Muscle of leg (tissue), 16 donors: ENCODE measurements at places on chromosomes 2 and 18. TPM values are rescaled to one million over a fixed set of nuclear protein-coding genes. Genes with fewer than 3 reads are reported as not detected.

Gene UGT1A3
- not detected for total RNA-seq

Gene SLC35F6
- 8.9 TPM for total RNA-seq

DNA sequence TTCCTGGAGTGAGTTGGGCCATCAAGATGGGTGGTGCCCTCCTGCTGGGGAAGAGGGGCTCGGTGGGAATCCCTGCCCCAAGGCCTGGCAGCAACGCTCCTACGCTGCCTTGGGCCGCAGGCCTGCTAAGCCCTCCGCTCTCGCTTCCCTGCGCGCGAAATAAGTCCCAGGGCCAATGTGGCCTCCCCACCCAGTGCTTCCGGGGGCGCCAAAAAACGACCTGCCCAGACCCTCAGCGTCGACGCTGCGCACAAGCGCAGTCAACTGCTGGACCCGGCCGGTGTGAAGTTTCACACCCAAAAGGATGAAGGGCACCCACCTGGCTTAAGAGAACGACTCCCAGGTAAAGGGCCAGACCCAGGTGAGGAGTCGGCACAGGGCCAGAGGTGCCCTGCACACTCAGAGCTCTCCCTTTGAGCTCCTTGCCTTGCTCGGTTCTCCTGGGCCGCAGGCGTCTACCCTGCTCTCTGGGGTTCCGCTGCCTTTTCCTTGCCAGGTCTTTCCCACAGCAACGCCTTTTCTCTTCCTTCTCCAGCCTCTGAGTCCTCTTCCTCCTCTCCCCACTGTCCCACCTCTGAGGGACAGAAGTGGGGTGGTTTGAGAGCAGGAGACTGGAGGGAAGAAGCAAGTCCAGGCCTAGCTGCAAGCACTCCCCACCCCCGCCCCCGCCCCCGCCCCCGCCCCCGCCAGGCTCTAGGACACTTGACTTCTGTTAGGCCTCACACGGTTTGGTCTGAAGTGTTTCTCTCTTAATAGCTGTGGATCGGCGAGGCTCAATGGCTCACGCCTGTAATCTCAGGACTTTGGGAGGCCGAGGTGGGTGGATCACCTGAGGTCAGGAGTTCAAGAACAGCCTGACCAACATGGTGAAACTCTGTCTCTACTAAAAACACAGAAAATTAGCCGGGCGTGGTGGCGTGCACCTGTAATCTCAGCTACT lies at the start of gene DNAJC5G:
Gene DNAJC5G (plus strand): TSS at position 223 of the 940 bp plus-strand sequence. CDS start 1,296 bp downstream, outside the sequence.
- DNase-seq, result no peak

- no peak for DNase-seq
Observed at GRCh38 chr2:11805024-11805423, 58.6 kb downstream of the LPIN1 start.

DNA sequence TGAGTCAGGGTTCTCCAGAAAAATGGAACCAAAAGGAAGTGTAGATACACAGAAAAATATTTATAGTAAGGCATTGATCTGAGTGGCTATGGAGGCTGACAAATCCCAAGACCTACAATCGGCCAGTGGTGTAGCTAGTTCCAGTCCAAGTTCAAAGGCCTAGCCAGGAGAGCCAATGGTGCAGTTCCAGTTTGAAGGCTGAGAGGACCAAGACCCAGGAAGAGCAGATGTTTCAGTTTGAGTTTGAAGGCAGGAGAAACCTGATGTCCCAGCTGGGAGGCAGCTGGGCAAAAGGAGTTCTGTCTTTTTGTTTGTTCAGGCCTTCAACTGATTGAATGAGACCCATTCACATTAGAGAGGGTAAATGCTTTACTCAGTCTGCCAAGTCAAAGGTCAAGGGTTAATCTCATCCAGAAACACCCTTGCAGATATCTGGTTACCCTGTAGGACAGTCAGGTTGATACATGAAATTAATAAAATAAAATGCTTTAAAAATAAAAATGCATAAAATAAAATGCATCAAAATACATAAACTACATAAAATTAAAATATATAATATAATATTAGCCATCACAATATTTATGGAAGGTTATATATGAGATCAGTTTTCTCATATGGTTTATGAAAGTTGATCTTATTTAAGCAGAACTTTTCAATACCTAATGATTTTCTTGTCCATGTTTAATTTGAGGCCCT lies 38.7 kb downstream of the KCNE4 start:
- no peak for DNase-seq

- peak; percentile 85 for DNase-seq
Observed at GRCh38 chr18:7272311-7273049, 41.6 kb downstream of the LRRC30 start.

Gene CHRNA1
- 94.9 TPM for total RNA-seq

Gene MC5R
- total RNA-seq, result 2.9 TPM

DNA sequence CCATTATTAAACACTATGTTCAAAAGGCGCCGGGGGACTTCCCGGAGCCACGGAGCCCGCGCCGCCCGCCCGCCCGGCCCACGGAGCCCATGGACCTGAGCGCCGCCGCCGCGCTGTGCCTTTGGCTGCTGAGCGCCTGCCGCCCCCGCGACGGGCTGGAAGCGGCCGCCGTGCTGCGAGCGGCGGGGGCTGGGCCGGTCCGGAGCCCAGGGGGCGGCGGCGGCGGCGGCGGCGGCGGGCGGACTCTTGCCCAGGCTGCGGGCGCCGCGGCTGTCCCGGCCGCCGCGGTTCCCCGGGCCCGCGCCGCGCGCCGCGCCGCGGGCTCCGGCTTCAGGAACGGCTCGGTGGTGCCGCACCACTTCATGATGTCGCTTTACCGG lies 197 bp downstream of the GDF7 start:
- DNase-seq, result no peak

DNA sequence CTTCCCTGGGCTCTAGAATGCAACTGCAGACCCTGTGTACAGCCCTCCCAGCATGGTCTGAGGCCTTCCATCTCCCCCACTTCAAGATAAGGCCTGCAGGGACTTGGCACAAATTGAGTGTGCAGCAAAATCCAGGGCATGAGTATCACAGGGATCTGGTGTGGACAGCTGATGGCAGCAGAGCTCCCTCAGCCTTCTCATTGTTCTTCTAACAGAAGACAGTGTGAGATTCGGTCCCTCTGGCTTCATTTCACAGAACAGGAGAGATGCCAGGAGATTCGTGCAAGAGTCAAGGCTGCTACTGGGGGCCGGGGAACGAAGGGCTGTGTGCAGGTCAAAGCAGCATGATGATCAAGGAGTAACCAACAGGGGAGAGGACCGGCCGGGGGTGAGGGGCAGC lies 85.8 kb downstream of the UXS1 start:
- DNase-seq, result peak; percentile 43

DNA sequence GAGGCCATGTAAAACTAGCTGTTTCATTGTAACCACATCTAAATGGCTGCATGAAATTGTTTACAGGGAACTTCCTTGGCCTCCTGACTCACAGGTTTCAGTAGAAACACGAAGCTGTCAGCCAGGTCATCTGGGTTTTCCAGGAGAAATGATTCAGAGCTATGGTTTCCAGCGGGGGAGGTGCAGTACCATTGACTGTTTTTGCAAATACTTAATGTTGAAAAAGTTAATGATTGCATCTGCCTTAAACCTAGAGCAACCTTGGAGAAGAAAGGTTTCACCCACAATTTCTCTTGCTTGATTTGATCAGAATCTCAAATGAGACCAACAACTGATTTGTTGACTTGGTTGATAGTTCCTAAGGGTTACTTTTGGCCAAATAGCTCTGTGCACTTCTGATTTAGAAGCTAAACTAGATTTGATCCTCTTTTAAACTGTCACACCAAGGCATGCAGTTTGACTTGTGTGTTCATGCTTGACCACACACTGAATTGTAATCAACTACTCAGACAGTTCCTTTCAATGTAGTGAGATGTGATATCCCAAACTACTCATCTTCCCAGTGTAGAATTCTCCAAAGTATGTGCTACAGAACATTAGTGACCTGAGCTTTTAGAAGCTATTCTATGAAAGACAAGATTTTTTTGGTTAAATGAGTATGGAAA lies 193.5 kb upstream of the CHST9 start:
- no peak for DNase-seq

Gene CDH19
- total RNA-seq, result 2.3 TPM

DNA sequence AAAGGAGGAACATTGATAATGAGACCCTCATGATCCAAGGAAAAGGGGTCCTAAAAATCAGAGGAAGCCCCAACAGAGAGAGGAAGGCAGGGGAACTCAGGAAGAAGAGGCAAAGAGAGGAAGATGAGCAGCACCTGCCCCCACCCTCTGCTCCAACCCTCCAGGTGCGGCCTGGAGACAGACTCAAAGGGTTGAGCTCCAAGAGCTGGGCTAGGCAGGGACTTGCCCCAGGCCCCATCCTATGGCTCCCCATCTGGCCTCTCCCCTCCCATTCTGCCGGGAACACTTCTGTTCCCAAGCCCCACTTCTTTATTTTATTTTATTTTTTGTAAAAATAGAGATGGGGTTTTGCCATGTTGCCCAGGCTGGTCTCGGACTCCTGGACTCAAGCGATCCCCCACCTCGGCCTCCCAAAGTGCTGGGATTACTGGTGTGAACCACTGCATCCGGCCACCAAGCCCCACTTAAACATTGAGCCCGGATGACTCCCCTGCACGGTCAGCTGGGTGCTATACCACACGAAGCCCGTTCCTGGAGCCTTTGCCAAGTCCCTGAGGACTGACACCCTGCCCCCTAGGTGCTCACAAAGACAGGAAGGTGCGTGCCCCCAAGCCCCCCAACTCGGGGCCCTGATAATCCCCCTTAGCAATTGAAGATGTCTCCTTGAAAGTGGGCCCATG lies 3.8 kb upstream of the GPR55 start:
- DNase-seq, result no peak

DNA sequence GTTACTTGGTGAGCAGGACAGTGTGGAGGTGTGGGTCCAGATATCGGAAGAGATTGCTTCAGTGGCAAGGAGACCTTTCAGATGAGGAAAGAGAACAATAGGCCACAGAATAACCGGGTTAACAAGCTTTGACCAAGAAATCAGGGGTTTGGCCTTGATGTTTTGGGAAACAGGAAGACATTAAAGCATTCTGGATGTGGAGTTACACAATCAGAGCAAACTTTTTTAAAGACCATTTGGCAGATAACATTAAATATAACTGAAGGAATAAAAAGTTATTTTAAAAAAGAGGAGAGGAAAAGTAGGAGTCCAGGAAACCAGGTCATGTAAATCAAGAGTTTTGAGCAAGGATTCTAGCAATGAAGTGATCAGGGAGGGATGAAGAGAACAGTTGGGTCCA lies 35.7 kb downstream of the TNFRSF11A start:
- DNase-seq, result no peak

GRCh38 chr2:156702541-156702940 lies 266.4 kb downstream of the GPD2 start:
- DNase-seq, result peak; percentile 1

DNA sequence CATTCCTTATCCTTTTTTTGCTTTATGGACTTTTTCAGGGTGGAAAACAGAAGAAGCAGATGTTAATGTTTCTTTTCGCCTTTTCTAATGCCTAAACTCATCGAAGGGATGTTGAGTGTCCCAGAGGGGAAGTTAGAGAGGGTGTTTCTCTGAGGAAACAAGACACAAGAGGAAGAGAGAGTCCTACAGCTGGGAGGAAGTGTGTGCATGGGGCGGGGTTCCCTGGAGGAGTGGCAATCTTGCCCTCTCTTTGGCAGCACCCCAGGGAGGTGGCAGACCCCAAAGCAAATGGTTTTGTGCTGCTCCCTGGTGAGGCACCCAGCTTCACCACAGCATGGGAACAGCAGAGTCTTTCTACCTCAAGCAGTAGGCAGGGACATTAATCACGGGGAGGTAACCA lies 377.6 kb downstream of the RND3 start:
- peak; percentile 37 for DNase-seq

Gene C2orf66
- total RNA-seq, result 0.04 TPM

- DNase-seq, result no peak
Observed at GRCh38 chr2:157726946-157727345, 98.3 kb upstream of the ACVR1C start.

- DNase-seq, result no peak
Observed at GRCh38 chr2:212032536-212033219, 505.9 kb downstream of the ERBB4 start.

DNA sequence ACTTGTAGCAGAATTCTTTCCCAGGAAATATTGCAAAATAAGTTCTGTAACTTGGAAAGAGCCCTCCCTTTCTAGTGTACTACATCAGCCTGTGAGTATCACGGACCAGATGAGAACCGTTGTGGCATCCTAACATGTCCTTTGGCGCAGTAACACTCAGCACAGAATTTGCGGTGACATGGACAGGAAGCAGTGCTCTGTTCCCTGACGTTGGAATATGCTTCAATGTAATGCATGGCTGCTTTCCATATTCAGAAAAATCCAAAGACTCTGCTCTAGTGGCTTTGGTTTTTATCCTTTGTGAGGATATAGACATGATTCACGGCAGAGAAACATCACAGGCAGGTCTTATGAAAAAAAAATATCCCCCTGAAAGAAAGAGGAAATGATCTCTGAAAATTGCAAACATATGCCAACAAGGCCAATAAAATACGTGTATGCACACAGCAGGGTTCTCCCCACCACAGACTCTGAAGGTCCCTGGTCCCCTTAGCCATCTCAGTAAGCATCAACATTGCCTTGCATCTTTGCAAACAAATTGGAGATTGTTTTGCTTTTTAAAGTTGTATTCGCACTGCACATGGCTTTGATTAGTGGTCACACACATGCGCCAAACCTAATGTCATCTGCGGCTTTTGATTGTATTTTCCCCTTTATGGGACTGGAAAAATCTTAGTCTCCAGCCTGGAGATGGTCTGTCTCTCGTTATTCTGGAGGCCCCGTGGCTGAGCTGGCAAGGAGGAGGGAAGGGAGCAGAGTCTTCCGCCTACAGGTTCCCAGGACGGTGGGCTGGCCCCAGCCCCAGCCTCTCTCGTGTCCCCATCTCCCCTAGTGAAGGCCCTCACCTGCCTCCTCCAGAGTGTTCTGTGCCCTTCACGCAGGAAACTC lies 122.9 kb downstream of the COPS8 start:
- peak; percentile 92 for DNase-seq

Gene ANKRD29
- 4.0 TPM for total RNA-seq

Gene DPYSL5
- 10.0 TPM for total RNA-seq

Gene DSC2
- 3.5 TPM for total RNA-seq

Gene ZNF521
- total RNA-seq, result 67.1 TPM

- no peak for DNase-seq
Observed at GRCh38 chr2:147550995-147551731, 293.7 kb upstream of the ACVR2A start.

Gene FSIP2
- total RNA-seq, result 2.6 TPM
